Fibroblast of villous mesenchyme (primary cell): ENCODE measurements at places on chromosomes 4 and X. TPM values are rescaled to one million over a fixed set of nuclear protein-coding genes. Genes with fewer than 3 reads are reported as not detected.

The CENPC gene
- 17.4 and 18.1 TPM in 2 replicates for total RNA-seq

The F8A3 gene
- 2.3 and 2.6 TPM in 2 replicates for total RNA-seq

The ARL13A gene
- not detected in 2 replicates for total RNA-seq

The SMIM10 gene
- total RNA-seq: 4.3 and 6.8 TPM in 2 replicates

The TBC1D1 gene
- total RNA-seq: 101 and 112 TPM in 2 replicates

The RBMX gene
- total RNA-seq: 173 and 209 TPM in 2 replicates

The CFI gene
- 17.3 and 18.4 TPM in 2 replicates for total RNA-seq

The PLXNB3 gene
- total RNA-seq: 3.0 and 3.5 TPM in 2 replicates

The SLC10A6 gene
- under 0.01 TPM in 1 of 2 replicates, not detected in the other for total RNA-seq

The TIGD4 gene
- under 0.01 TPM in 2 replicates for total RNA-seq

The GABRE gene
- 24.2 and 50.1 TPM in 2 replicates for total RNA-seq

The RHOH gene
- under 0.01 TPM in 1 of 2 replicates, not detected in the other for total RNA-seq

The MEPE gene
- total RNA-seq: not detected in 2 replicates

DNA sequence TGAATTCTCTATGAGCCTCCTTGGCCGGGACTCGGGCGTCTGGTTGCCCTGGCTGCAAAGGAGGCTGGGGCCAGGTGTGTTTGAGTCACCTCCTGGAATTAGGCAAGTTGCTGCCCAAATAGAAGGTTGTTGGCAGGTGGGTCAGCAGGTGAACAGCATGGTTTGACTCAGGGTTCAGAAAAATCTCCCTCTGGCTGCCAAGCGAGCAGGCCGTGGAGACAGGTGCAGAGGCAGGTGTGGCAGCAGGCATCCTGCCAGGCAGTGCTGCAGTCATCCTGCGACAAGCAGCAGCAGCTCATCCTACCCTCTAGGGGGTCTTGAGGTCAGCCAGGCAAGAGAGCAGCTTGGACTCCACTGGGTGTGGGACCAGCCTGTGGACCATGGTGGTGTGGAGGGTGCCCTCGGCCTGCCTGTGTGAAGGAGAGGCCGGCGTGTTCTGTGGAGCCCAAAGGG, 8.2 kb downstream of the MSANTD1 start:
- DNase-seq: no peak

GRCh38 chr4:39285111-39285795, 80.9 kb downstream of the RFC1 start:
- no peak for DNase-seq

DNA sequence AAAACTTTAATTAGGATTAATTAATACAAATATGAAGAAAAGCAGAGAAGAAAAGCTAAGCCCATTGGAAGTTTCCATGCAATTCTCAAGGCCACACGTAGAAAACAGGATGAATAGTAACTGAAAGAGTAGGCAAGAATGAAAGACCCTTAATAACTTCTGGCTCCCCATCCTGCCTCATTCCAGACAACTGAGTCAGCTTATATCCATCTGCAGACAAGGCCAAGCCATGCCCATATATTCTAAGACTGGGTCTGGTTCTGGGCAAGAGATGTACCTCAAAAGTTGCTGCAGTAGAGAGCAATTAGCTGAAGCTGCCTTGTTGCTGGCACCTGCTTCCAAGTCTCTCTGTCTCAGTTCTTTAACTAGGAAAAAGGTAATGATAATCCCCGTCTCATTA, 244.1 kb downstream of the GPC3 start:
- no peak for DNase-seq

DNA sequence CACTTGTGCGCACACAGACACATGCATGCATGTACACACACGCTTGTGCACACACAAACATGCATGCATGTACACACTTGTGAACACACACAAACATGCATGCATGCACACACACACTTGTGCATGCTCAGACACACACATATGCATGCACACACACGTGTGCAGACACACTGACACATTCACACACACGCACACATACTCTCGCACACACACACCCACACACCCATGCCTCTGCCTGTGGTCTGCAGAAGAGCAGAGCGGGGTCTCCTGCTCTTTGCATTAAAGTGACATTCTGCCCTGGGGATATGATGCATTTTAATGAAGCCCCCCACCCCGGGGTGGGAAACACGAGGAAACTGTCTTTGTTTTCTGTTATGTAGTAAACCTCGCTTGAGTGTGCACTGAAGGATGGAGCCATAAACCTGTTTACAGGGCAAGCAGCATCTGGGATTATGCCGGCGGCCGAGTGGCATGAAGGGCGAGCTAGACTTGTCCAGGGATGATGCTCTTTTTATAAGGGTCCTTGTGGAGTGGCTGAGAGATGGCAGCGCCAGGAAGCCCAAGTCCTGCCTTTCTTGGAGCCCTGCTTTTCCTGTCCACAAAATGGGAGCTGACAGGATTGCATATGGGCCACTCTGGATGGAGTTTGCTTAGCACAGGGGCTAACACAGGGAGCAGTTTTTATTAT, 17.8 kb downstream of the PSAPL1 start:
- DNase-seq: no peak

DNA sequence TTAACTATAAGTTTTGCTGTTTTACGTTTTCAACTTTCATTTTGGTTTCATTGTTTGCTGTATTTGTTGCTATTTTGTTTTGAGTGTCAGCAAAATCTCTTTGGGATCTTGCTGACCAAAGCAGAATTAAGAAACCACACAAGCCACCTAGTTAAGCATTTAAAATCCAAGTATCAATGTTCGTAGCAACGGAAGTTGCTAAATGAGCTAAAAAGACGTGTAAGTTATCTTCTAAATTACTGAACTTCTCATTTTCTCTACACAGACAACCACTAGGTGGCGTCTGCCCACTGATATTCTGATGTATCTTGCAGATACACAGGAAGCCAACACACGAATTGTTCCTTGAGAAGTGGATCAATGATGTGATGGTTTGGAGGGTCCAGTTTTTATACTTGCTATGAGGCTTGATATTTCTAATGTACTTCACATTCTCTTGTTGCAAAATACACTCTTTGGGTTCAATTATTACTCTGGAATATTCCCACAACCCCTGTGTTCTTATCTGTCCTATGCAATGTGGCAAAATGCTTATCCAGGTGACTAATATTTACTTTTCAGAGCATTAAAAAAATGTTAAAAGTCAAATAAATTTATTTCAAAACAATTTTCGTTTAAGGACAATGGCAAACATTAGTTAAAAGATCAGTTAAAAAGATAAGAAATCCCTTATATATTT, 250.5 kb downstream of the TECRL start:
- DNase-seq: peak; percentile 39

DNA sequence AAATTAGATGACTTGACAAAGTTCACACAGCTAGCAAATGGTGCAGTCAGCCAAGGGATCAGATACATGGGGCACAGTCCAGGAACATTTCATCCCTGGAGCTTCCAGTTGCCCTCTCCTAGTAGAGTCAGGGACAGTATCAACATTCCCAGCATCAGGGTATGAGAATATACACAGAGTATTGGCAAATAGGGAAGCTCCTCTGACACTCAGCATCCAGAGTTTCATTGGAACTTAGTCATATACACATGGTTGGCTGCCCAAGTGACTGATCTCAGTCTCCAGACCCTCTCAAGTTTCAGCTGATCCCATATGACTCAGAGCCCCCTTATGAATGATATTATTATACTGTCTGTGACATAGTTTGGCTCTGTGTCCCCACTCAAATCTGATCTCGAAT, 13.7 kb upstream of the KCTD8 start:
- no peak for DNase-seq

DNA sequence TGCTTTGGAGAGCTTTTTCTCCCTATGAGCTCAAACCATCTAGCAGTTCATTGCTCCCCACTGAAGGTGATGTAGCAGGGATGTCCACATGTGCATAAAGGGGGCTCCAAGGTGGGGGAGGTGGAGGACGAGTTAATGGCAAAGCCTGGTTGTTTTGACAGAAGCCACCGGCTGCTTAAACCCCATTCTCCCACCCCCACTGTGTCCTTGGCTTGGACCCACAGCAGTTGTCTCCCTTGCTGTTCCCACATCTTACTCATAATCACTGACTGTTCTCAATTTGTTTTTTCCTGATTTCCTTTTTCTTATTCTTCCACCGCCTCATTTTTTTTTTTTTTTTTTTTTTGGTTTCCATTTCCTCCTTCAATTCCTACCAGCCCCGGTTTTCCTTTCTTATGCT, 72.7 kb downstream of the GEMIN8 start:
- no peak for DNase-seq

- no peak for DNase-seq
These were observed 182.5 kb upstream of the TBL1X start for GRCh38 chrX:9282325-9282724.

GRCh38 chrX:109840585-109840984, 107.5 kb upstream of the ACSL4 start:
- peak; percentile 95 for DNase-seq

DNA sequence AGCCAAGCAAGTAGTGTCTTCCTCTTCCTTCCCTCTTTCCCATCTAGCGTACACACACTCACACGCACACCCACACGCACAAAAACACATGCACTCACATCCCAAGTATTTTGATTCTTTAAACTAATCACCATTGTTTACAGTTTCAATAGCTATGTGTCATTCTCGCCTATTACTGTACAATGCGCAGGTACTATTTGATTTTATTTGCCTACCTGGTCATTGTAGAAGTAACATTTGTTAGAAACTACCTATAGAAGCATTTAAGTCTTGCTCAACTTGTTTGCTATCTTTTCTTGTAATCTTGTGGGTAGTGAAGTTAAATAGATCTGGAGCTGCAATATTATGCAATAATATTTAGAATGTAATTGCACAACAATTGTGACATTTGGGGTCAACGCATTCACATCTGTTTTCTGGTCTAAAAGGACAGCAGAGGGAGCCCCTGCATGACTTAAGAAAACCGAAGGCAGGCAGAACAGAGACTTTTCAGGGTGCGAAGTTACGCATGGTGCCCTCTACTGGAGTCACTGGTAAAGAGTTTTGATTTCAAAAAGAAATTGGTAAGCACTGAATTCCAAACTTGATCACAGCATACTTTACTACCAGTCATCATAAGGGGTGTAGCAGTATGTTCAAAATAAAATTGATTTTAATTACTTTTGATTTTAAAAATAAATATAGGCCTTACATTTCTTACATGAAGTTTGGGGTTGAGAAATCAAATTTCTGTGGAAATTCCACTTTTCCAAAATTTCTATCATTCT, 503.3 kb upstream of the FAM241A start:
- DNase-seq: peak; percentile 98

- no peak for DNase-seq
These were observed 119.8 kb upstream of the ATP6AP2 start for GRCh38 chrX:40460926-40461325.

DNA sequence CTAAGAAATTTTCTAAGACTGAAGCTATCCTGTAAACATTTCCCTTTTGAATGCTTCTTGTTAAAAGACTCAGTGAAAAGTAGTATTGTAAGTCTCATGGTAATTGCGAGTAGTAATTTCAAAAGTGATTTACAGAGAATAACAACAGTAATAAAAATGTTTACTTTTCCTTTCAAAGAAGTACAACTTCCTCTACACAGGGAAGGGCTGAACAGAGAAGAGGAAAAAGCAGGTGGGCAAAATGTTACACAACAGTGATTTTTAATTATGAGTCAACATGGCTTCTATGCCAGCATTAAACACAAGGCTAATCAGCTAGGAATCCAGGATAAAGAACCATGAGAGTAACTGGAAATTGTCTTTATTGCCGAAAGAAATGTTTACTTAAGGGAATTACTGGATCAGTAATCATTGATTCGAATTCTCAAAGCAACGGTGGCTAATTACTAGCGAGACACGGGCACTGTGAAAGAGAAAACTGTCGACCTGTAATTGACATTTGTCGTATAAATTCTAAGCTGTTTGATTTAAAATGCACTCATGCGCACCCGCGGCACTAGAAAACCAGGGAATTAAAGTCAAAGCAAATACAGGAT, 15.4 kb downstream of the UTP3 start:
- peak; percentile 69 for DNase-seq

GRCh38 chr4:16225167-16225862, 956 bp downstream of the TAPT1 start:
- peak; percentile 43 for DNase-seq

- DNase-seq: no peak
These were observed 20.2 kb upstream of the MED14 start for GRCh38 chrX:40755291-40756249.

GRCh38 chrX:155259752-155260151, 4.5 kb downstream of the RAB39B start:
- no peak for DNase-seq

DNA sequence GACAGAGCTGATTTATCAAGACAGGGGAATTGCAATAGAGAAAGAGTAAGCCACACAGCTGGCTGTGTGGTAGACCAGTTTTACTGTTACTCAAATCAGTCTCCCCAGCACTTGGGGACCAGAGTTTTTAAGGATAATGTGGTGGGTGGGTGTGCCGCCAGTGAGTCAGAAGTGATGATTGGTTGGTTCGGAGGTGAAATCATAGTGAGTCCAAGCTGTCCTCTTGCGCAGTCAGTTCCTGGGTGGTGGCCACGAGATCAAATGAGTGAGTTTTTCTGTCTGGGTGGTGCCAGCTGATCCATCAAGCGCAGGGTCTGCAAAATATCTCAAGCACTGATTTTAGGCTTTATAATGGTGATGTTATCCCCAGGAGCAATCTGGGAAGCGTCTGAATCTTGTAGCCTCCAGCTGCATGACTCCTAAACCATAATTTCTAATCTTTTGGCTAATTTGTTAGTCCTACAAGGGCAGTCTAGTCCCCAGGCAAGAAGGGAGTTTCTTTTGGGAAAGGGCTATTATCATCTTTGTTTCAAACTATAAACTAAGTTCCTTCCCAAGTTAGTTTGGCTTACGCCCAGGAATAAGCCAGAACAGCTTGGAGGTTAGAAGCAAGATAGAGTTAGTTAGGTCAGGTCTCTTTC, 44.0 kb upstream of the PPP1R2C start:
- peak; percentile 14 for DNase-seq

- DNase-seq: no peak
These were observed 57.7 kb downstream of the MRPL1 start for GRCh38 chr4:77920371-77920770.

GRCh38 chrX:24659646-24660045, 12.5 kb upstream of the PCYT1B start:
- no peak for DNase-seq

DNA sequence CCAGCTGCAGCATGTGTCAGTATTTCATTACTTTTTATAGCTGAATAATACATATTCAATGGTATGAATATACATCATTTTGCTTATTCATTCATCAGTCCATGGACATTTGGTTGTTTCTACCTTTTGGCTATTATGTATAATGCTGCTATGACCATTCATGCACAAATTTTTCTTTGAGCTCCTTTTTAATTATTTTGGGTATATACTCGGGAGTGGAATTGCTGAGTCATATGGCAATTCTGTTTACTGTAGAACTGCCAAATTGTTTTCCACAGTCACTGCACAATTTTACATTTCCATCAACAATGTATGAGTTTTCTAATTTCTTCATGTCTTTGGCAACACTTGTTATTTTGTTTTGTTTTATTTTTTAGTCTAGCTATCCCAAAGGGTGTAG, 405.9 kb upstream of the PITX2 start:
- DNase-seq: no peak

- no peak for DNase-seq
These were observed 165.3 kb downstream of the GPM6A start for GRCh38 chr4:175646802-175647201.

DNA sequence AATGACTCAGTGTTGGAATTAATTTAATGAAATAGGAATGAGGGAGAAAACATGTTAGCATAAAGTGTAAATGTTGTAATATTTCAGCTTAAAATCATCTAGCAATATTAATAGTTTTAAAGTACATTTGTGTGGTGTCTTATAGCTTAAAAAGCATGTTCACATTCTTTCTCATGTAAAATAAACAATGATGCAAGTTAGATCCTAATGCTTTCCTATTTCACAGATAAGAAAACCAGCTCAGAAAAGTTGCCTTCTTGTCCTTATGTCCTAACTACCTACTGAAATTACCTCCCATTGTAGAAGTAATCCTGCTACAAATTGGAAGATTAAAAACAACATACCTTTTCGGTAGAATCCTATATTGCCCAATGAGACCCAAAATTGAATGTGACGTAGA, 40.9 kb upstream of the PRDM8 start:
- no peak for DNase-seq
